ENCODE measurements at places on chromosomes 7 and 10. TPM values are rescaled to one million over a fixed set of nuclear protein-coding genes. Genes with fewer than 3 reads are reported as not detected.

GRCh38 chr7:36526863-36527548, 137.3 kb downstream of the ANLN start:
- no peak for DNase-seq

GRCh38 chr10:114551636-114551972, 106.5 kb downstream of the ABLIM1 start:
- no peak for DNase-seq

DNA sequence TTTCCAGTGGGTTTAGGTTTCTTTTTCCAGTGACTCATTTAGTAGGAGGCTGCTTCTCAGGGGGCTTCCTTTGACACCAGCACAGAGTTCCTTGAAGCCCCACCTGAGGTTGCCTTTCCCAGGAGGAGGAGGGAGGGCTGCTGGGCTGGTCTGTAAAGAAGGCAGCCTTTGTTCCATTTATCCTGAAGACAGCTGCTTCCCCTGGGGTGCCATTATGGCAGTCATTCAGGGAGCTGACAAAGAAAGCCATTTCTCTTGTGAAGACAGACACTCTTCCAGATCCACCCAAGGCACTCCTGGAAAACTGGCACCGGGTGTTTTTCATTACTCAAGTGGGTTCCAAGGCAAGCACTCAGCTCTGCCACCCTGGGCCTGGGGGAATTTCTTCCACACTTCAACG, 54.0 kb downstream of the MTURN start:
- DNase-seq = no peak

GRCh38 chr7:80858141-80858903, 60.5 kb downstream of the SEMA3C start:
- DNase-seq = no peak

THNSL1 gene
- polyA plus RNA-seq = 2.6 TPM

GRID1 gene
- polyA plus RNA-seq = 0.44 TPM

DNA sequence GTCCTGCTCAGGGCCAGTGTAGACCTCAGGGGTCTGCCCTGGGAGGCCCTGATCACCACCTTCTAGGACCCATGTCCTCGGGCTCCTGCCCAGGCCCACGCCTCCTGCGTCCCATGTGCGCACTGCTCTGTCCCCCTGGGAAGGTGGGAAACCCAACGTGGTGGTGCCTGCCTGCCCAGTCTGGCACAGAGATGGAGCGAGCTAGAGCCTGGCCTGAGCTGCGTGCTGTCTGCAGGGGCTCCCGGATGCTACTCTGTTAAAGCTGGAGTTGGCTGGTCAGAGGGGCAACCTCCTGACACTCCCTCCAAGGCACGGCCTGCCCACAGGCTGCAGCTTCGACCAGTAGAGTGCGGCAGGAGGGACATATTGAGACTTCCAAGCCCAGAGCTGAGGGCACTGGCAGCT, 171.7 kb downstream of the DNAJB6 start:
- no peak for DNase-seq

GRCh38 chr10:50558371-50558770, 65.4 kb downstream of the SGMS1 start:
- DNase-seq = no peak

CRTAC1 gene
- 2.1 TPM for polyA plus RNA-seq

DNA sequence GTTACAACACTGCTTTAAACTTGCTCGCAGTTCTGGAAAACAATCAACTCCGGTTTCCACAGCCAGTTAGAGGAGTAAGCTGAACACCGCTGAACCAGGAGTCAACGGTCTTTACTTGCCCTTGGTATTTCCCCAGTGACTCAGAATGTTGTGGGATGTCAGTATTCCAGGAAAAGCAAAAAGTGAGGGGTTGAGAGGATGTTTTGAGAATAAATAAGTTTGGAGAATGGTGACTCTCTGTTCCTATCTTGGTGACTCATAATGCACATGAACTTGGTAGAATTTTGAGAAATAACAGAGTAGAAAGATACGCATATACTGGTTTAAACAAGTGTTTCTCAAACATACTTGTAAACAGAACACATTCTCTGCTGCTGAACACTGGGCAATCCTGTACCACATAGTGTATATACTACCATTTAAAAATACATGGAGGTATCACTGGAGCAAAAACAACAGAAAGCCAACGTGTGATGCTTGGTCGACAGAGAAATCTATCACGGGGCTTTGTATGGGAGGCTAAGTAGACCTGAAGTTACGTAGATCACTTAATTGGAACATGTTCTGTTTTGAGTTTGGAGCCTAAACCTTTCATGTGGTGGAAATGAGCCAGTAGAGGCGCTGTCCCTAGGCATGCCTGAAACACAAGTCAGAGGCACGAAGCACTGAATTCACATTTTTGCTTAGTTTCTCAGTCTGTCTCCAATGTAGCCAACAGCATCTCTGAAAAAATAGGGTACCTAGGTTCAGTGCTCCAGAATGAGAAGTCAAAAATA, 534.3 kb downstream of the PARD3 start:
- no peak for DNase-seq

DNA sequence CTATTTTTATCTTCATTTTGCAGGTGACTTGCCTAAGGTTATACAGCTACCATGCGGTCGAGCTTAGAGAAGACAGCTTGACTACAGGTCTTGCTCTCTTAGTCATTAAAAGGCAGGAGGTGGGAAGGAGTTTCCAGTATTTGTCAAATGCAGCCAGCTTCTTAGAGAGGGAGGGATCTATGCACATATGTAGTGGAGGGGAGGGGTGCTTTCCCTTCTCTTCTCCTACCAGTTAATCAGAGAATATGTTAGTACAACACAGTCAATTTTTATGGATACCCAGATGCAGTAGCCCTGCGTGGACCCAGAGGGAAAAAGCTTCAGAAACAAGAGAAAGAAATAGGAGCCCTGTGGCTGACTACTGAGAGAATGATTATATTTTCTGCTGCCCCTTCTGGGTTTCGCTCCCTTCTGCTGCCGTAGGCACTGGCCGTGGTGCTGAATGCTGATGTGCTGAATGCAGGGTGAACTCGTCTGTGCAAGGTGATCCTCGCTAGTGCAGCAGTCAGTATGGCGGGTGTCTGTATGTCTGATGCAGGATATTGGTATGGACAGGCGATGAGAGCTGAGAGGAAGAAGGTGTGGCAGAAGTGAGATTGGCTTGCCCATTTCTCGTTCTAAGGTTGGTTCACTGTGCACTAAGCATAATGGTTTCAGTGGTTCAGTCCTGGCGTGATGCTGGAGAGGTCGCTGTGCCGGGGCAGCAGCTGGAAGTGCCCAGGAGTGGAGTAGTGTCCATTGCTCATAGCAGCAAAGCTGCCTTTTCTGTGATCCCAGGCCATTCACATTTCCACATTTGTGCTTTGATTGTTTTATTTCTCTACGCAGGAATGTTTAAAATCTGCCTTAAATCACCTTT, 189.2 kb upstream of the PODXL start:
- DNase-seq = peak; percentile 25

- DNase-seq = no peak
Measured at GRCh38 chr7:151839451-151839921, 37.4 kb downstream of the PRKAG2 start.
